ENCODE measurements at places on chromosomes 1 and 21.

DNA sequence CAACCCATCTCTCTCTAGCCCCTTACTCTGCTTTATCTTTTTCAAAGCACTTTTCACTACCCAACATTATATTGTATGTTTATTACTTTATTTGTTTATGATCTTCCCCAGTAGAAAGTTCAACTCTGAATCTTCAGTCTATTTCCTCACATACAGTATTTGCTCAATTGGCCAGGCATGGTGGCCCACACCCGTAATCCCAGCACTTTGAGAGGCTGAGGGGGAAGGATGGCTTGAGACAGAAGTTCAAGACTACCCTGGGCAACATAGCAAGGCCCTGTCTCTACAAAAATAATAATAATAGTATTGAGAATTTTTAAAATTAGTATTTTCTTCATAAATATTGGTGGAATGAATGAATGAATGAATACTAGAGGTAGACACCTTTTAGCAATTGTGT lies 1.2 kb downstream of the STPG1 start:
- no peak for DNase-seq

DNA sequence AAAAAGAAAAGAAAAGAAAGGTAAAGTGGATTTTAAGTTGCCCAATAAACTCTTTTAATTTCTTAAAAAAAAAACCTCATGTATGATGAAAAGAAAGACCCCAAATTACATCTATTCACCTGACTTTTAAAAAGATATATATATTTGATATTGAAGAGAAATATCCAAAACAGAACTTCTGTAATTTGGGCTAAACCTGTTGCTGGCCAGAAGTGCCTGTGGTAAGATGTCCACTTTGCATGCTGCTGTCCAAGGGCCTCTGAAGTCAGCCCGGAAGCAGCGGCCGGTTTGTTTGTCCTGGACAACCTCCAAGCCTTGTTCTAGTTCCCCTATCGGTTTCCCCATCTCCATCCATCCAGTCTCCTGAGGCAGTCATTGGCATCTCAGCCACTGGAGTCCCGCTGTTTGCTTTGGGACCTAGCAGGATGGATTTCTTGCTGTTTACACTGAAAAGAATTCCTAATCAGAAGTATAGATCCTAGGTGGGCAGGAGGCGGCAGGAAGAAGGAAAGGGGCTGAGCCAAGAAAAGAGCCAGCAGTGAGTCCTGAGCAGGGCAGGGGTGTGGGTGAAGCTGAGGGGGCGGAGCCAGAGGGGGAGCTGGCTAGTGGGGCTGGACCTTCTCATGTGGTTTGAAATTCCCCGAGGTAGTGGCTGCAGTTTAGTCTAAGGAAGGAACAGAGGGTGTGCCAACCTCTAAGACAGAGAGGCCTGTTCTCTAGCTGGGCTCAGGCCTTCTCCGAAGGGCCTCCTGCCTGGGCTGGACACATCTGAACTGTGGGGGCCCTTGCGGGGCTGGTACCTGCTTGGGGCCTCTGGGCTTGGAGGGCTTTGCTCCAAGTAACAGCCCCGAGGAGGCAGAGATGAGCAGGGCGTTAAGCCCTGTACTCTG lies 3.3 kb downstream of the NCMAP start:
- DNase-seq: peak; percentile 83

GRCh38 chr1:233470741-233471499 lies 143.0 kb upstream of the KCNK1 start:
- DNase-seq: no peak

DNA sequence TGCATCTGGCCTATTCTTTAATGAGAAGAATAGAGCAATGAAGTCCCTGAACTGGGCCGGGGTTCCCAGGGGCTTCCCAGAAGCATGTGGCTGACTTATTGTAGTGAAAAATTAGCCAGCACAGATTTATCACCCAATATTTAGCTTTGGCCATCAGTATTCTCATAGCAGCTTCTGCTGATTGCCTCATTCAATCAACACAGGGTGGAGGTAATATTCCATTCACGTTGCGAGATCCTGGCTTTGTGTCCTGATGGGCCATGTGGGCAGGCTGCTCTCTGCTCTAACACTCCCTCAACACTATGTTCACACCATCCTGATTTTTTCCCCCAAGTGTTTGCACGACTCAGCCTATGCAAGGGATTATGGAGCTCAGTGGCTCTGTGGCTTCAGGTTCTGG lies 21.5 kb upstream of the LAMTOR5 start:
- DNase-seq: no peak

DNA sequence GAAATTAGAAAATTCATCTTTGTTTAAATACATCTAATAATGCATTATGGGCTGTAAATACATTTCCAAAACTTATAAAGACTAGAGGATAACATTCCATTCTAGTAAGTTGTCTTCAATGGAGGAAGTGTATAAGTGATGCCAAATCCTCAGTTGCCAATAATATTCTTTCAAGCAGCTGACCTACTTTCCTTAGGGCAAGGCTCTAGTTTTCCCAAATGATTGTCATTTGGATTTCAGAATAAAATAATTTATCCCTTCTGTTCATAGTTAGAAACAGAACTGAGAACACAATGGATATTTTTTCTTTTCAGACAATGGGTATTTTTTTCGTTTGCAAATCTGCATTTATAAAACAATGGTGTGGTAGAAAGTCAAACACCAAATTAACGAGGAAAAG lies 354.9 kb upstream of the ADAMTS5 start:
- no peak for DNase-seq

DNA sequence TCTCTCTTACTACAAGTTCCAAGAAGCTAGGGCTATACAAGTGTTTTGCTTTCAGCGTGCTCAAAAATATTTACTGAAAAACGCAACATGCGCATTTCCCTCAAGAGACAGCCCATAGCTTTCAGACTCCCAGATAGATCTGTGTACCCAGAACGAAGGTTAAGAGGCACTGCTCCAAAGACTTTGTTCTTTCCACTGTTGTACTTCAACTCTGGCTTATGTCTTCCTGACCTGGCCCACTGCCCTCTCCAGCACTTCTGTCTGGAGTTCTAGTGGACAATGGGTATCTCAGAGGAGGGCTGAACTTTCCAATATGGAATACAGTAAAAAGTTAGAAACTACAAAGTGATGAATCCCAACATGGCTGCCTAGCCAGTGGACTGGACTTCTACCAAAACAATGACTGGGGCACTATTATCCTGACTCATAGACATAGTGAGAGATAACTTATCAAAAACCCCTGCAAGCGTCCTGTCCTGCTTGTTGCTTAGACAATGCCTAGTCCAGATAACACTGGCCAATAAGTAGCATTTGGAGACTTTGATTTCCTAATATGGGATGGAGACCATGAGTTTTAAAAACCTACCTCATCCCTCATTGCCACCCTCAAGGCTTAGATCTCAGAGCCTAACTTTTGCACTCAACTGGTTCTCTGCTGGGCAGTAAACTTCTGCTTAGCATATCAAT lies 8.8 kb upstream of the ADAR start:
- no peak for DNase-seq

- no peak for DNase-seq
Observed at GRCh38 chr1:21184276-21184675, 7.6 kb upstream of the EIF4G3 start.

GRCh38 chr1:97501628-97502027 lies 419.2 kb downstream of the DPYD start:
- DNase-seq: no peak

DNA sequence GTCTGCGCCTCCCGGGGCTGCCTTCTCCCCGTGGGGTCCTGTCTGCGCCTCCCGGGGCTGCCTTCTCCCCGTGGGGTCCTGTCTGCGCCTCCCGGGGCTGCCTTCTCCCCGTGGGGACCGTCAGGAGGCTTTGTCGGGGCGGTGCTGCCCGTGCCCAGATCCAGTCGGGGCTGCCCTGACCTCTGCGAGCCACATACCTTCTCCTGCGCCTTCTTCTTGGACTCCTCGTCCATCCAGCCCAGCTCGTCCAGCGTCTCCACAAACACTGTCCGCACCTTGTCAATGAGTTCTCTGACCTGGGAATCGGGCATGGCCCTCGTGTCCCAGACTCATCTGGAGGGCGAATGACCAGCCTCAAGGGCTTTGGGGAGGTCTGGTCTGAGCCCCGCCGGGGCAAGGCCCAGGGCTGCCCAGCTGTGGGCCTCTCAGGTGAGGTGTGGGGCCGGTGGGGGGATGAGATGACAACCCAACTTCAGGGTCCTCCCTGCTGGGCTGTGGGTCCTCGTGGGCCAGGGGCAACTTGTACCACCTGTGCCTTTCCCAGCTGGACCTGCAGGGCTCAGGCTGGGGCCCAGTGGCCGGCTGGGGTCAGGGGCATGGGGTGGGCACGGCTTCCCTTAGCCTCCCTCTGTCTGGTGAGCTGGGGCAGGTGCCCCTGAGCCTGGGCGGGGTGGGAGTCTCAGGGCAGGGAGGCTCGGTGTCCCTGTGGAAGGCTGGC lies 9.4 kb downstream of the PRXL2B start:
- no peak for DNase-seq

- DNase-seq: no peak
Observed at GRCh38 chr1:29812408-29813135, 576.2 kb downstream of the PTPRU start.

DNA sequence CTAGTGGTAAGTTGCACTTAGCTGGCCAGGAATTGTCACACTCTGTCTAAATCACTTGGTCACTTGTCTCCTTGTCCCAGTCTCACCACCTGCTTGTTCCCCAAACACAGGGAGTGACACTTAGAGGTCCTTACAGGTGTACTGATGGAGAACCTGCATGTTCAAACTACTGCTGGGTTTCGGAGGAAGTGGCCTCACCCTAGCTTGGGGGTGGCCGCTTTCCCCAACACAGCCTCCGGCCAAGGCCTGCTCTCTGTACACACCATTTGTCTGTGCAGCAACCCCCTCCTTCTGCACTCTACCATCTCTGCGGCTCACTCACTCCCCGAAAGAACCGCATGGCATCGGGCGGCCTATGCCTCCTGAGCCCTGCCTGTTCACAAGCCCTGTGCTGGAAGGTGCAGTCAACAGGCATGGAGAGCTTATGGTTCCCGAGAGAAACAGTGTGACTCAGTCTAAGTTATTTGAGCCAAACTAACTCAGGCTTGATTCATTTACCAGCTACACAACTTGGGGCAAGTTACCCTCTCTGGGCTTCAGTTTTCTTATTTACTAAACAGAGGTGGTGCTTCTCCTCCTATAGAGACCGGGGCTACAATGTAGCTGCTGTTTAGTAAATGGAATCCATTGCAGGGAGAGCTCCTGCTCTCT lies 10.5 kb upstream of the SPRR4 start:
- no peak for DNase-seq

- DNase-seq: no peak
Observed at GRCh38 chr1:18814425-18814824, 45.0 kb downstream of the TAS1R2 start.

- no peak for DNase-seq
Observed at GRCh38 chr1:200231787-200232231, 178.0 kb downstream of the ZNF281 start.

GRCh38 chr21:39088031-39088370 lies 95.2 kb downstream of the PSMG1 start:
- DNase-seq: no peak

DNA sequence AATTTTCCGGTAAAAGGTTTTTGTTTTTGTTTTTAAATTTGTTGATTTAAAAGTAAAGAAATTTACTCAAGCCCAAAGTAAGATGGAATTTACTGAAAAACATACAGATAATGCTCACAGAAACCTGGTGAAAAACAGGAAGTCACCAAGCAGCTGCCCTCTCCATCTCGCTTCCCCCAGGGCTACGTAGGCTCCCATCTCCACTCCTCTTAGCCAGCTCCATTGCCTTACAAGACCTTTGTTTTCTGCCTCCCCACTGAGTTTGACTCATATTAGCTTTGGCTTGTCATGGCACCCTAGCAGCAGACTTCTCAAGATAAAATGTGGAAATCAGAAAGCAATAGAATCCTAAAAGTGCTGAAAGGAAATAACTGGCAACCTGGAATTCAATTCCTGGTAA lies 57.9 kb downstream of the PHTF1 start:
- DNase-seq: no peak

DNA sequence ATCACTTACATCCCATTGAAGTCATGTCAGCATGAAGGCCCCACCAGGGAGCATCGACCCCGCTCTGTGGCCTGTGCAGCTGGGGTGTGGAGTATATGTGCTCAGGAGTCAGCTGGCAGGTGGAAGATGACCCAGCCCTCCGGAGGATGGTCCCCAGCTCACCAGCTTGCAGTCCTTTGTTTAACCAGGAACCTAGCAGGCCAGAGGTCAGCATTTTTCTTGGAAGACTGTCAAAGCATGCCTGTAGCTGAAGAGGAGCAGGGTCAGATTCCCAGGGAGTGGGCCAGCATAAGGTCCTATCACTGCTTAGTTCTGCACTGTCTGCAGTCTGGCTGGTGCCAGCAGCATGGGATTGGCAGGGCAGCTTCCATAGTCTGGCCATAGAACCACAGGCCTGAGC lies 12.7 kb downstream of the NFASC start:
- DNase-seq: no peak

DNA sequence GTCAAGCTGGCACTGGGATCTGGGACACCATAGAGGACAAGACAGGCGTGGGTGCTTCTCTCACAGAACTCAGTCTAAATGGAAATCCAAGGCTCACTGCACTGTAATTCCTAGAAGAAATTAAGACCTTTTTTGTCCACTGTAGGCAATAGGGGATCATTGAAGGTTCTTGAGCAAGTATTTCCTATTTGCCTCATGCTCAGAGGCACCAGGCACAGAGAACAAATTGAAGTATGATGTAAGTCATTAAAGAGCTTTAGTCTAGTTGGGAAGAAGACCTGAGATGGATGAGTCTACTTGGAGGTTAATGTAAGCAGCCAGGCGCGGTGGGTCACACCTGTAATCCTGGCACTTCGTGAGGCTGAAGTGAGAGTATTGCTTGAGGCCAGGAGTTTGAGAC lies 34.6 kb downstream of the EIF2D start:
- no peak for DNase-seq

DNA sequence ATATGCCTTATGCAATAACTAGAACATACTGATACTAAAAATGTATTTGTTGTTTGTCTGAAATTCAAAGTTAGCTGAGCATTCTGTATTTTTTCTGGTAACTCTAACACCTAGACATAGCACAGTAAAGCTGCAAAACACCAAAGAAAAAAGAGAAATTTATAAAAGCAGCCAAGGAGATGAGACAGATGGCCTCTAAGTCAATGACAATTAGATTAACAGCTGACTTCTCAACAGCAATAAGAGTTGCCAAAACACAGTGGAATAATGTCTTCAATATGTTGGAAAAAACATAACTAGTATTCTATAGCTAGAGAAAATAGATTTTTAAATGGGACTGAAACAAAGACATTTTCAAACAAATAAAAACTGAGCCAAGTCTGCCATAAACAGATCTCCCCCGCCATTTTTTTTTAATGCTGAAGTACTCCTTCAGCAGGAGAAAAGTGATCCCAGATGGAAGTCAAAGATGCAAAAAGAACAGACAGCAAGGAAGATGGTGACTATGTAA lies 81.3 kb downstream of the SYF2 start:
- no peak for DNase-seq

Data from A549 (cell line).